Activated CD8-positive, alpha-beta memory T cell treated with anti-CD3 and anti-CD28 coated beads for 1 hour (primary cell): ENCODE measurements at places on chromosomes 7 and 10.

DNA sequence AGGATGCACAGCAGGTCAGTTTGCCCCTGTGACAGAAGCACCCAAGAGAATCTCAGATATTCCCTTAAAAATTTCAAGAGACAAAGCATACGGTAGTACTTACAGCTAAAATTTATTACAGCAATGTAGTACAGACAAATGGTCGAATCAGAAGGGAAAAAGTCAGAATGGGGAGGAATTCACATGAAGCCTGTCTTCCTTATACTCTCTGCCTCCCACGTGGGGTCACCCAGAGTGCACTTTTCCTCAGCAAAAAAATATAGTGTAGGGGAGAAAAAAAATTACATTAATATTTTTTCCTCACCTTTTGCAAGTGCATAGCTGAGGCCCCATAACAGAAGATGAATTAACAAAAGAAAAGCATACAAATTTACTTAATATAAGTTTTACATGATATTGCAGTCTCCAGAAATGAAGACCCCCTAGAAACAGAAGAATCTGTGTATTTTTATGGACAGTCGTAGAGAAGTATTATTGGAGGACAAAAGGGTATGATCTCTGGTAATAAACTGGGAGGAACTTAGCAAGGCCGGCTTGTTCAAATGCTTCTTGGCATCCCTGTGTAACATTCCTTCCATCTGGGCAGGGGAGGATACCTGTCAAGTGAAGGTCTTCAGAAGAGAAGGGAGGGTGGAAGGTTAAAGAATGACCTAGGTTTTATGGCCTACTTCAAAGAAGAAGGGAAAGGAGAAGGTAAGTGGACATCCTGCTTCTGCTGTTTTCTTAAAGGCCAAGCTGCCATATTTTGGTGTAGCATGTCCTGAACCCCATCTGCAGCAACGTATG lies 270.6 kb upstream of the MAGI2 start:
- no peak for DNase-seq

DNA sequence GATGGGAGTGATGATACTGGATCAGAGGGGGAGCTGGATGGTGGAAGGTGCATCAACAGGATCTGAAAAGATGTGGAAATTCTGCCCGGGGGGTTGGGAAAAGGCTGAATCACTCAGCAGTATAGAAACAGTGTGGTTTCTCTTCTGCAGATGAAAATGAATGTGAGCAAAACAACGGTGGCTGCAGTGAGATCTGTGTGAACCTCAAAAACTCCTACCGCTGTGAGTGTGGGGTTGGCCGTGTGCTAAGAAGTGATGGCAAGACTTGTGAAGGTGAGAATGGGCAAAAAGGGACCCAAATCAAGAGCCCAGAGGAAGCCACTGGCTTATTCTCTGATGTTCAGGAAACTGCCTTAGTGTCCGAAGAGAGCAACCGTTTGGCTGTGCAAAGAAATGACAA lies 12.9 kb downstream of the OIT3 start:
- no peak for DNase-seq

- no peak for DNase-seq
Observed at GRCh38 chr7:1700536-1701333, 30.7 kb downstream of the ELFN1 start.

- DNase-seq, result no peak
Observed at GRCh38 chr7:142250705-142251104, 7.2 kb downstream of the PRSS58 start.

GRCh38 chr10:131032329-131033165 lies 279.0 kb downstream of the TCERG1L start:
- DNase-seq, result no peak

GRCh38 chr7:45176091-45176490 lies 18.5 kb downstream of the RAMP3 start:
- no peak for DNase-seq

DNA sequence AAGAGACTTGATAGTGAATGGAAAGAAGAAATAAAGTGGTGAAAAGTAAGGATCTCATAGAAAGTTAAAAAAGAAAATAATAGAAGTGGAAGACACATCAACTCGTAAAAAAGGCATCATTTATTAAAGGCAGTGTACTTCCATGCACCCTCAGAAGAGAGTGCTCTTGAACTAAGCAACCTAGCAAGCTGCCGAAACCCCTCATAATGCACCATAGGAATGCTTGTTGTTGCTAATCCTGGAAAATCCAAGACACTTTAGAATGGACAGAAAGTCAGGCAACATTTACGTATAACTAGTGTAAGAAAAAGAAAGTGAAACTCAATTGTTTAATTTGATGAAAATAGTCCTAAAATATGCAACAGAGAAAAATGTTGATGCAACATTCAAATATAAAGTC lies 12.8 kb downstream of the TFPI2 start:
- DNase-seq, result no peak

DNA sequence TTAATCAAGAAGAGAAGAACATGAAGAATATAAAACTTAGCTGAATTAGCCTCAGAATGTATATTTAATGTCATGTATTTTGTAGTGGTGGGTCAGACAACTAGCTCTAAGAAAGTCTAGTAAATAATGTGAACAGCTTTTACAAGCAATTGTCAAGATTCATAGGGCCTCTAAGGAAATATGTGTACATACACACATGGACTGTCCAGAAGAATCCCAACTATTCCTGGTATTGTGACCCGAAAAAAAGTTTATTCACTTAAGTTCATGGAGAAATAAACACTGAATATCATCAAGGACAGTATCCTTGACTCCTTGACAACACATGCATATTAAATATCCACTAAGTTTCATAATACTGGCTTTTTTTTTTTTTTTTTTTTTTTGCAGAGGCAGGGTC lies 11.4 kb upstream of the TWIST1 start:
- no peak for DNase-seq

- no peak for DNase-seq
Observed at GRCh38 chr10:15231426-15231825, 62.9 kb upstream of the NMT2 start.

DNA sequence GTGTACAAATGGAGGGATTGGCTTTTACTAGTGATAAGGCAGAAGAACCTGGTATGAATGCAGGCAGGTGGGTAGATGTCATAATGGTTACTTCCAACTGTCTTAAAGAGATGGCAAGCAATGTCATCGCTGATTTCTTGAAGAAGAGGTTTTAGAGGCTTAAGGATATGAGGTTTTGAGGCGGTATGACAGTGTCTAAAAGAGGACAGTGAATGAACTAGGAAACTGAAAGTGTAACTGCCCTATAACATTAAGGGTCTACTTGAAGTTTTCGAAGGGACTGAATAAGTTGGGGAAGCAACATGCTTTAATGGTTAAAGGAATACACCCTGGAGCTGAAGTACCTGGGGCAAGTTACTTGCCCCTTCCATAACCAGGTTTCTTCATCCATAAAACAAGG lies 70.9 kb downstream of the NDUFB2 start:
- DNase-seq, result no peak

DNA sequence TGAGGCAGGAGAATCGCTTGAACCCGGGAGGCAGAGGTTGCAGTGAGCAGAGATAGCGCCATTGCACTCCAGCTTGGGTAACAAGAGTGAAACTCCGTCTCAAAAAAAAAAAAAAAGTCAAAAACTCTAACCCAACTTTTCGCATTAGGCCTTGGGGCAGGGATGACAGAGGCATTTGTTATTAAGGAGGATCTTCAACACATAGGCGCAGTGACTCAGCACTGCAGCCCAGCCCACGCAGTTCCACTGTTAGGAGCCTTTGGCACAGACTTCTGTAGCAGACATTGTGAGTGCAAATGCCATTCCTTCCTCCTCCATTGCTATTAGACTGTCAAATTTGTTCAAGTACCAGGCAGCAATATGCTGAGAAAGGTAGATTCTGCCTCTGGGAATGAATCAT lies 43.1 kb upstream of the KLHL7 start:
- DNase-seq, result no peak

GRCh38 chr7:127979113-127979727 lies 52.0 kb downstream of the LRRC4 start:
- DNase-seq, result no peak

- DNase-seq, result no peak
Observed at GRCh38 chr7:81285142-81285871, 366.5 kb upstream of the SEMA3C start.

DNA sequence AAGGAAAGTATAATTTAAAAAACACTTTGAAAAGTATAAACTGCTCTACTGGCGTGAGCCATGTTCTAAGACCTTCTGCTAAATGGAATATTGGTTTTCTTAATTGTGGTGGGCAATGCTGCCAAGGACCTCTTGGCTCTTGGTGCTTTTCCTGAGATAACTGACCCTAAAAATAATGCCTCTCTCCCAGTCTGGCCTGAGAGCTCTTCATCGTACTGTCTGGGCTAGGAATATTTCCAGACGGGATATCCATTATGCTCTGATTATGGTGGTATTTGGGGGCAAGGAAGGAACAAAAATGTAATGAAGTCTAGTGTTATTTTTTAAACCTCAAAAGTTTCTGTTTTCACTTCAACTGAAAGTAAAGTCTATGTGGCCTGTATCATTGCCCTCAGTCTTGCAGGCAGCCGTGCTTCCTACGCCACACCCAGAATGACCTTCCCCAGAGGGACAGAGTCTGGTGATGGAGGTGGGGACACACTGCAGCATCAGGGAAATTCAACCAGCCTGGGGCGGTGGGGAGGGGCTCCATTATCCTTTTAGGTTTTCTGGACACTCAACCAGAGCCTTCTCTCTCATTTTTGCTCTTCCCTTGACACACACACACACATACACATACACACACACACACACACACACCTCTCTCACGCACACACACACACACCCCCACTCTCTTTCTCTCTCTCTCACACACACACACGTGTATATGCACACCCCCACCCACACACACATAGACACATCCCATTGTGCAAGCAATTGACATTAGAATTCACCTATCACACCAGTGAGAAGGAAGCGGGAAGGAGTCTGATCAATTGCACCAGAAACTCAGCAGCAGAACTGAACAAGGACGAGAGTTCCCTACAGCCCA lies 99.6 kb downstream of the LRRC18 start:
- no peak for DNase-seq

DNA sequence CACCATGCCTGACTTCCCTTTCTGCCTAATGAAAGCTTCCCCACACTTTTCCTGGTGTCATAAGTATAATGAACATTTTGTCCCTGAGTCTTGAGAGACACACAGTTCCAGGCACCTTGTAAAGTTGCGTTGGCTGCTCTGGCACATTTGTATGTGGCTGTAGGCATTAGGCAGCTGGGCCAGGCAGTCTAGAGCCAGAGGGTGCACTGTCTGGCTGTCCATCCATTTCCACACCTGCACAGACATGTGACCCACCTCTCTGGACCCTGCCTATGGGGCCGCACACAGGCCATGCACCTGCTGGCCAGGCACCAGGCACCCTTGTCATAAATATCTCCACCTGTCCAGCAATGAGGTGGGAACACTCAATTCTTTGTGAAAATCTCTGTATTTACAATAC lies 54.7 kb upstream of the ANTXRL start:
- no peak for DNase-seq

DNA sequence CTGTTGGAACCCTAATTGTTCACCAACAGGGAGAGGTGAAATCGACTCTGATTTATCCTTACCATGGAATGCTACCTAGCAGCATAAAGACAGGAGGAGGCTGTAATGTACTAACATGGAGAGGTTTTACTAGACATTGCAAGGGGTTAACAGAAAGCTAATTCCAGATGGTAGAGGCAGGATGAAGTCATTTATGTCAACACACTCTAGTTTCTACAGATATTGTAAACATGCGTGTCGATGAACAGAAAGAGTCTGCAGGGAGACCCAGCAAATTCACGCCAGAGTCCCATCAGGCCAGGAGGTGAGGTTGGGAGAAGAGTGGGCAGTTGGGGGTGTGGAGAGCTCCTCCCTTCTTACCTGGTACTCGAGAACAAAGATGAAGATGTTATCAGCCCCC lies 7.0 kb downstream of the NPC1L1 start:
- DNase-seq, result no peak

GRCh38 chr10:1638889-1639419 lies 98.4 kb downstream of the ADARB2 start:
- no peak for DNase-seq

DNA sequence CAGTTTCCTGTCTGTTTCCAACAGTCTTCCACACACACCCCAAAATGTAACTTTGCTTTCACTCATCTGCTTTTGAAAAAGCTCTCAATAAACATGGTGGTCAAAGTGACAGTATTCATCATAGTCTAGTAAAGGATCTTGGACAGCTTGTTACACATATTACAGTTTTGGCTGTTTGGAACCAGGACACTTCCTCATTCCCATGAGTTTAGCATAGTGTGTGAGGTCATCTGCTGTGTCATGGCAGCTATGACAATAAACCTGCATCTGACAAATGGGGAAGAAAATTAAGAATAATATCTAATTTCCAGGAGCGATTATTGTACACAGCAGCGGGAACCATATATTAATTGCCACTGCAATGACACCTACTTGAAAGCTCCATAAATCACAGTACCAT lies 184.3 kb upstream of the SLC26A5 start:
- DNase-seq, result no peak

DNA sequence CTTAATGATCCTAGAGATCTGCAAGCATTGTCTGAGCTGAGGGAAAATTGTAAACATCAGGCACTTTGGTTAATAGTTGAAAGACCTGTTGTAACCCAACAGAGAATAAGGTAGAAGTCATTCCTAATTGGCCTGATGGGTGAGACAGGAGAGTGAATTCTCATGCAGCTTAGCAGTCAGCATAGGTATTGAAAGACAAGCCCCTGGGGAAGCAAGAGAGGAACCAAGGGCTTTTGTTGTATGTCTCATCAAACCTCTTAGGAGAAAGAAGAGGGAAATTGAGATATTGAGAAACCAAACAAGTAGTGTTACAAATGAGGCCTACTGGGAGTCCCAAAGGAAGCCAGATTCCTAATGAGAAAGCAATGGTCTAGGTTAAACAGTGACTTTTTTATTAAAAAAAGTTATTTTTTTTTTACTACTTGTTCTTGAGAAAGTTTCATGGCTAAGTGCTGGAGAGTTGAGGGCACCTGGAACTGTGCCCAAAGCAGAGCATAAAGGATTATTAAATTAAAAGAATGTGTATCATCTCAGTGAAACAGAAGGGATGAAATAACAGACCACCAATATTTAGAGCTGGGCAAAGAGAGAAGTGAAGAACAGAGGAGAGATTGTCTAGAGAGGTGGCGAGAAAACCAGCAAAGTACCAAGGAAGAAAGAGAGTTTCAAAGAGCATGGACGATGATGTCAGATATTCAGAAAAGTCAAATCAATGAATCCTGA lies 168.9 kb downstream of the CDK14 start:
- DNase-seq, result no peak

GRCh38 chr7:128146052-128146451 lies 95.0 kb upstream of the LEP start:
- no peak for DNase-seq

- DNase-seq, result no peak
Observed at GRCh38 chr10:67046507-67046906, 120.7 kb downstream of the LRRTM3 start.
